ENCODE measurements at places on chromosomes 16 and 17.
A peak's percentile ranks its signal among the peaks of the same experiment; 100 is the strongest.

DNA sequence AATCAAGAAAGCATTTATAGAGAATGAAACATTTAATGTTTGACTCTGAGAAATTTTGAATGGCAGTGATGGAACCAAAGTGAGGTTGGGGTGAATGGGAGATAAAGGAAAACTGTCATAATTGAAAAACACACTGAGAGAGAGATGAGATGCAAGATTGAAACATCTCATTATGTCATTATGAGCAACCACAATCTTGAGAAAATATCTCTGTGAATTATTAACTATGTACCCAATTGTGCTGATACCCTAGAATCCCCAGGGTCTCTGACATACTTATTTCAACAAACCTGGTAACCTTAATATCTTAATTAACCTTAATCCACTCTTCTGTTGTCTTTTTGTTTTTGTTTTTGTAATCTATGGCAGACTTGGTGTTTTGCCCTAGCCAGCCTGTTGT is 143.5 kb upstream of the HLF start:
- DNase-seq, result no peak

DNA sequence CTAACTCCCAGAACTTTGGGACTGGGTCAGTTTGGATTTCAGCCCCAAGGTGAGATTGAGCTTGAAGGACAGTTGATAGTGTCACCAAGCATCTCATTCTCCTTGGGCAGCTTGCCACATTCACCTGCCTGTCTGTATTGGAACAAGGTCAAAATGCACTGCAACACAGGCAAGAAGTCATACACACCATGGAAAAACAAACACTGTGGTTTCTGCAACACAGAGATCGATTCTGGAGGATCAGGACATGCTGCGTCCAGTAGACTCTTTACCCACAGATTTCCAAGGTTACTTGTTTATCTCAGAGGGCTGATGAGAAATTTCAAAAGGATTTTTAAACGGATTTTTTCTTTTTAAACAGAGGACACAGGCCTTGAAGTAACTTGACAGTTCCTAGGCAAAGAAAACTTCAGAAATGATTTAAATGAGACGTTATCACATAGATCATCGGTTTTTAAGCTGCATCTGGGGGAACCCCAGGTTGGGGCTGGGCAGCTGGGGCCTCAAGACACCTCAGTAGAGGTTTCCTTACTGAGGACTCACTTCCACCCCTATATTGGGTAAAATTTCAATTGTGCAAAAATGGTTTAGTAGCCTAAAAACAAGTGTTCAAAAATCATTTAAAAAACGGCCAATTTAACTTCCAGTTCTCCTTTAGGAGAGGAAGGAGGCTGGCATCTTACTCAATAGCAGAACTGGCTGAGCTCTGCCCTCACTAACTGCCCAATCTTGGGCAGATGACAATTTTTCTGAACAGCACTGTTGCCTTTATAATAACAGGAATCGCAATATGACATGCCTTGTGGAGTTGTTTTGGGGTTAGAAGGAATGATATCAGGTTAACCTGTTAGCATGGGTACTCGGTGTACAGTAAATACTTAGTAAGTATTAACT is 299.3 kb downstream of the XYLT1 start:
- DNase-seq, result no peak

- peak; percentile 49 for DNase-seq
Measured at GRCh38 chr17:27294689-27295630, 1.0 kb downstream of the WSB1 start.

GRCh38 chr17:48240562-48241130 is 133.1 kb downstream of the SNX11 start:
- no peak for DNase-seq
